CD8-positive, alpha-beta memory T cell (primary cell): ENCODE measurements at places on chromosomes 11 and 22.

DNA sequence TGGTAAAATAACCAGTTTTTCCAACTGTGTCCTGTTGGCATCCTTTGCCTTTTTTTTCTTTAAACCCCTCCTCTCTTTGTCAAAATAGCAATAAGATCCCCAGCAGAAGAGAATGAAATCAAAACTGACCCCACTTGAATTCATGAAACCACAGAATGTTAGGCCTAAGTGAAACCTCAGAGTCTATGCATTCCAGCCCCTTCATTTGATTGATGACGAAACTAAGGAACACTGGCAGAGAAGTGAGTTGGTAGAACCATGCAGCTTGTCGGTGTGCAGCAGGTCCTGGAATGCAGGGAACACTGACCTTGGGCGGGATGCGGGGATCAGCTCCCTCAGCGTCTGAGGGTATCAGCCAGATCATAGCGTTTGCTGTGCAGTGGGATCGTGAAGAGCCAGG, 57.5 kb downstream of the GRK3 start:
- no peak for DNase-seq

DNA sequence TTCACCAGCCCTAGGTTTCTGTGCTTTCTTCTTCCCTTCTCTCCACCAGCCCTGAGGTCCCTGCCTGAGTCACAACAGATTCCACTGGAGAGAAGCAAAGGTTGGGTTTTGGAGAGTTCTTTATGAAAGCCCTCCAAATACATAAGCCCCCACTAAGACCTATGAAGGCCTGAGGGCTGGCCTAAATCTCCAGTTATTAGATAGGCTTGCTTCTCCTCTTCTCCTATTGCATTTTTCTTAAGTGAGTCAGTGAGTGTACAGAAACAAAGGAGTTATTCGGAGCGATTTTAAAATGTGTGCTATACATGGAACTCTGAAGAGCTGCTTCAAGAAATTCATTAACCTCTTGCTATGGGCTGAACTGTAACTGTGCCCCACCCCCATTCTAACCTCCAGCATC, 1057.3 kb downstream of the OPCML start:
- DNase-seq, result no peak

DNA sequence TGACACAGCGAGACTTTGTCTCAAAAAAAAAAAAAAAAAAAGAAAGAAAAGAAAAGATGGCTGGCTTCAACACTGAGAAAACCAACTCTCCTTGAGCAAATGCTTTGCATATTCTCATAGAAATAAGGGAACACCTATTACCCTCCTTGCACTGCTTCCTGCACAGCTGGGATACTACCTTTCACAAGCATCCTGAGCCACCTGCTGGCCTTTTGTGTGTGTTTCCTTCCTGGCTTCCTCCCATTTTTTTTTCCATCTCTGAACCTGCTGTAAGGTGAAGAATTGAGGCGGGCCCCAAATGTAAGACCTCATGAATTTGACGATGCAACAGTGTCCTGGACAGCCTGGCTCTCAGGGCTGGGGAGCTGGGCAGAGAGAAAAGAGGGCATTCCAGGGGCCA, 1.9 kb upstream of the RFPL3 start:
- no peak for DNase-seq

- DNase-seq, result no peak
Measured at GRCh38 chr11:12706545-12707499, 32.6 kb downstream of the TEAD1 start.

GRCh38 chr11:2325123-2325522, 23.3 kb downstream of the TSPAN32 start:
- no peak for DNase-seq

GRCh38 chr22:24432059-24432853, 4.9 kb downstream of the ADORA2A start:
- peak; percentile 32 for DNase-seq

GRCh38 chr11:97506076-97506759, 1116.4 kb downstream of the JRKL start:
- no peak for DNase-seq

DNA sequence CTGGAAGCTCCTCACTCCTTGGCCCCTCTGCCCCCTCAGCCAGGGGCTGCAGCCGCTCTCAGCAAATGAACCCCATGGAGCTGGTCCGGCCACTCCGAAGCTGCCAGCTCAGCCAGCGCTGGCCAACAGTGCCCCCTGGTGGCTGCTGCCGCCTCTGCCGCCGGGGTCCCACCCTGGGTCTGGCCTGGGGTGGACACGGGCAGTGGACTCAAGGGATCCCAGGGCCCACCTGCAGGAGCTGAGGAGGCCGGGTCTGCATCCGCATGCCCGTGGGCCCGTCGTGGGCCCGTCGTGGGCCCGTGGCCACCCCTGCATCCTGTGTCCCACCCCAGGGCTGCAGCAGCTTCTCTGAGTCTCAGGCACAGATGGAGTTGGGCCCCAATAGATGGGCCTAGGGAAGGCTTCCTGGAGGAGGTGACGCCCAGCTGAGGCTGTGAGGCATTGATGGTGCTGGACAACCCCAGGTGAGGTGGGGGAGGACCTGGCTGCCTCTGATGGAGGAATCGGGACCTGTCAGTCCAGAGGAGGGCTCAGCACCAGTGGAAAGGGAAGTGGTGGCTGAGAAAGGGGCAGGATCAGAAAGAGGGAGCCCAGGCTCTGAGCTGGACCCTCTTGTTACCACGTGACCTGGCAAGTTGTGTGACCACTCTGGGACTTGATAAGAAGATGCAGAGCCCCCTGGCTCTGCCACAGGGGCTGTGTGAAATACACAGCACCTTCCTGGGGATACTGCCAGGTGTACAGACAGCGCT, 522.3 kb downstream of the BRD1 start:
- peak; percentile 46 for DNase-seq

- no peak for DNase-seq
Measured at GRCh38 chr11:57638005-57638781, 11.5 kb downstream of the YPEL4 start.

DNA sequence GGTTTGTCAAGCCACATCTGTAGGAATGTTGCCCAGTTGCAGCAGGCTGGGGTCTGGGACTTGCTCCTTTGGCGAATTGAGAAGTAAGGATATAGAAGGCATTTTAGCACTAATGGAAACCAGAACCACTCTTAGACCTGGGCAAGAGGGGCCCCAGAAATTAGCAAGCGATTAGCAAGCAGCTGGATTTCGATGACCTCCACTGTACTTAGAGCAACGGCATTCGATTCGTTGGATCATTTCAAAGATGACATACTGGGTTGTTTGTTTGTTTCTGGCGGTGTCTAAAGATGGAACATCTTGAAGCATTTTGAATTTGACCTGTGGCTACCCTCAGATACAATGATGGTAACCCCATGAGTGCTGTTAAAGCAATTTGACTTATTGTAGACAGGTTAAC, 1.2 kb upstream of the CDPF1 start:
- DNase-seq, result no peak

GRCh38 chr11:69101115-69101791, 52.5 kb downstream of the TPCN2 start:
- DNase-seq, result peak; percentile 53

GRCh38 chr11:6648501-6648900, 7.1 kb downstream of the DCHS1 start:
- DNase-seq, result no peak

GRCh38 chr22:31451709-31452571, 37.7 kb downstream of the EIF4ENIF1 start:
- no peak for DNase-seq
